Psoas muscle (tissue), 8 donors: ENCODE measurements at places on chromosomes 4 and X. TPM values are rescaled to one million over a fixed set of nuclear protein-coding genes. Genes with fewer than 3 reads are reported as not detected.

The FAM149A gene
- 3.4 TPM for polyA plus RNA-seq

The PPAT gene
- polyA plus RNA-seq = 3.7 TPM

The GAGE13 gene
- not detected for polyA plus RNA-seq

The GAGE1 gene
- polyA plus RNA-seq = not detected

The SMIM10L2A gene
- 0.17 TPM for polyA plus RNA-seq

The NUP62CL gene
- 0.18 TPM for polyA plus RNA-seq

The STAP1 gene
- 0.04 TPM for polyA plus RNA-seq

The TLR1 gene
- 0.61 TPM for polyA plus RNA-seq

The UCP1 gene
- polyA plus RNA-seq = not detected

The ADH1B gene
- polyA plus RNA-seq = 57.5 TPM

The ZXDB gene
- polyA plus RNA-seq = 2.0 TPM

The COX7B2 gene
- not detected for polyA plus RNA-seq

The FRAS1 gene
- polyA plus RNA-seq = 0.13 TPM

The FGG gene
- polyA plus RNA-seq = 0.04 TPM

The CLTRN gene
- not detected for polyA plus RNA-seq
